ENCODE measurements at places on chromosomes 5 and 9.

DNA sequence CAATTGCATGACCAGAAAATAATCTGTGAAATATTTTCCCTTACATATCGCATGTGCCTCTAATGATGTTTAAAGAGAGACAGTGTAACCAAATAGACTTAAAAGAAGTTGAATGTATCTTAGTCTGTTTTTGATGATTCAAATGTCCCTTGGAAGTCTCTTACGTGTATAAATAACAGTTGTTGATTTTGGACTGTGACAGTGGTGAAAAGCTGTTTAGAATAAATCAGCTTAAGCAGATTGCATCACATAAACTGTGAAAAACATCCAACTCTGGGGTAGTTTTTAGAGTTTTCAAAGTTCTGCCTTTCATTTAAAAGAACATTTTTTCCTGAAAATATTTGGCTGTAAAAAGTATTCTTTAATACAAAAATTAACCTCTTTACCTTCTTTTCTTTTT is 301.1 kb downstream of the PRR16 start:
- DNase-seq: no peak

- no peak for DNase-seq
Measured at GRCh38 chr5:16497546-16497945, 31.9 kb upstream of the ZNF622 start.

DNA sequence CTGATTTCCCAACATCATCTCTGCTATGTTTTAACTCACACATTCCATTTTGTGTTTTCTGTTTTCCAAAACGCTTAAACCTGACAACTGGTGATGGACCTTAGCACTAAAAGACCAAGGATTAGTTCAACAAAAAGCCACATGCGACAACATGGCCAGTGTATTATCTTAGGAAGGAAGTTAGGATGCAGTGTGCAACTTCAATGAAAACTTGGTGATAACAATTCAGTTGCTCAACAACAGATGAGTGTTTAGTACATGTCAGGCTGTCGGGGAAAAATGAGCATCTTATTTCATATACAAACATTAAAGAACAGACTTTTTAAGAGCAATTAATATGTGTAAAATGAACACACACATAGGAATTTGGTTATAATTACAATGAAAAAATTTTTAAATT is 780.0 kb downstream of the SEMA5A start:
- no peak for DNase-seq

DNA sequence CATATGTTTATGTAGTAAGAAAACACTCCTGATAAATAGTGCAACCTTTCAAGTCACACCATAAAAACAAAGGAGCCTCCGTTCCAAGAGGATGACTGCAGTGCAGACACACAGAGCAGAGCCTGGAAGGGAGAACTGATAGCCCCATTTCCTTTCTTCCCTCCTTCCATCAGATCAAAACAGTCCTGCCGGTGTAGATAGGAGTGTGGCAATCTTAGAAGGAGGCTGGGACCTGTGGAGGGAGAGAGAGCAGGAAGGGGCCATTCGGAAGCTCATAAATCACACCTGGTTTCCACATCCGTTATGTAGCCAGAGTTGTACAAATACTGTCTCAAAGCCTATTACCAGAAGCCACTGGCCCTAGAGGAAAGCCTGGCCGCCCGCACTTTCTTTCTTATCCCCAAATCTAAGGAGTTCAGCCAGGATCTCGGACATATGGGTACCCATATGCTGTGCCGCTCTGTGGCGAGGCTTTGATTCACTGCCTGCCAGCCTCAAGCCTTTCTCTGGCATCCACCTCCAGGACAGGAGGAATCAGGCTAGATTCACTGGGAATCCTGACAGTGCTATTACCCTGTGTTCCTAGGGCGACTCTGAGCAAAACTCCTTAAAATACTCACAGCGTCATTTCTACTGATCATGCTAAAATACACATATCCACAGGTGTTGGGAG is 26.9 kb downstream of the DAP start:
- DNase-seq: no peak

GRCh38 chr5:78576376-78576775 is 72.2 kb downstream of the LHFPL2 start:
- no peak for DNase-seq

DNA sequence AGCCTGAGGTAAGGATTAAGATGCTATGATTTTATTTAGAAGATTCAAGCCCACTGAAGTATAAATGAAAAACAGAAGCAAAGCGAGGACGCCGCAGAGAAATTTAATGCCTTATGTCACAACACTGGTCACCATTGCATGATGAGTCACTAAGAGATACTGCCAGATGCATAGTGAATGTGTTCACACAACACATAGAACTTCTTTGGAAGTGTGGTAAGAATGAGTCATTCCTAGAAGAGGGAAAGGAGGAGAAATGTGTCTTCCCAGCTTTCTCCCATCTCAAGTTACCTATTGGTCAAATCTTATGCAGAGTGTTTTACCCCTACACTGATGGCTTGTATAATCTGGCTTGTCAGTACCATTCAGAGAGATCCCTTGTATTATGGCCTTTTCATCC is 465.3 kb upstream of the ARRDC3 start:
- DNase-seq: no peak

GRCh38 chr5:55734658-55735057 is 3.2 kb upstream of the DDX4 start:
- DNase-seq: no peak

DNA sequence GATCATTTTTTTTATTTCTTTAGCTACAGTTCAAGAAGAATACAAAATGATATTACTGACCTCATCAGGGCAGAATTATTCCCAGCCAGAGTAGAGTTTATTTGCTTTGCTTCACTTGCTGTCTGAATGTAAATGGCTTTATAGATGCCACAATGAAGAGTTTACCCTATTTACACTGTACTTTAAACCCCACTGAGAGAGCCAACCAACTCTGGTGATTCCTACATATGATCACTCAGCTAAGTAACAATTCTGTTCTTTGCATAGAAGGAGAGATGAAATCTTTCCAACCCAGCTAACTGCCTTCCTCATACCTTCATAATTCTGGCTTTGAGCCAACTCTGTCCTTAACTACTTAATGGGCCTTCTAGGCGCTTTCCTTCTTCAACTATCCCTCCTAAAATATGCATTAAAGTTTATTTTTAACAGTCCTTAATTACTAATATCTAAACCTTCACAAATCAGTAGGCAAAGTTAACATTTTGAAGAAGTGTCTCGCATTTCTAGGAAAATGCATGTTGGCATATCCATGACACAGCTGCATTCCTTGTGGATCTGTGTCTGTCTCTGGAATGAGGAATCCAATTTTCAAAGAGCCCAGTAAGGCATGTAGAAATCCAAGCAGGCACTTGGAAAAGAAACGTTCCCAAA is 284.8 kb upstream of the GRAMD2B start:
- DNase-seq: no peak

- DNase-seq: no peak
Measured at GRCh38 chr9:71816916-71817451, 48.7 kb upstream of the CEMIP2 start.

- DNase-seq: no peak
Measured at GRCh38 chr9:70123695-70124094, 80.0 kb downstream of the MAMDC2 start.

DNA sequence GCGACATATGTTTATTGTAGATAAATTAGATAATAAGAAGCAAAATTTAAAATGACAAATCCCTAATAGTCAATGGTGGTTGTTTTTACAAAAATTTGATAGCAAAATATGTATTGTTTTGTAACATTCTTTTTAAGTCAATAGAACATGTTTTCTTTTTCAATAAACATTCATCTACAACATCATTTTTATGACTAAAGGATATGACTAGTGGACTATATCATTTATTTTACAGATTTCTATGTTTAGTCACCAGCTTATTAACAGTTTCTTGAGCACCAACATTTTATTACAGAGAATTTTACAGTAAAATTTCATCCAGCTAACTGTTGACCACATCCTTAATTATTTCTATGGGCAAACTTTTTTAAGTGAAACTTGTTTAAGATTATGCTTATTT is 114.7 kb upstream of the IL7R start:
- DNase-seq: no peak

DNA sequence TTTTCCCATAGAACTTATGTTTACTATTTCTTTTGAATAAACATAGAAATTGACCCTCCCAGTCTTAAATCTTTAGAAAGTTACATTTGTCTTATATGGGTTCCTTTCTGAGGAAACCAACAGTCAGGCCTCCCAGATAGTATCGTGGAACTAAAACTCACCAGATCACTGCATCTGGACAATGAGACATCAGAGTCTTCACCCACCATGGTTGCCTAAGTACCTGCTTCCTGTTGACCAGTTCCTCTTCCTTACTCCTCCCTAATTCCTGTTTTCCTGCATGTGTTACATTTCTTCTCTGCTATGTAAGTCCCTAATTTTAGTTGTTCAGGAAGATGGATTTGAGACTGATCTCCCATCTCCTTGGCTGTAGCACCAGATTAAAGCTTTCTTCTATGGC is 462.2 kb downstream of the DIRAS2 start:
- no peak for DNase-seq

Data from nucleus accumbens (tissue), 56 donors.